ENCODE measurements at places on chromosomes 1 and 21.

DNA sequence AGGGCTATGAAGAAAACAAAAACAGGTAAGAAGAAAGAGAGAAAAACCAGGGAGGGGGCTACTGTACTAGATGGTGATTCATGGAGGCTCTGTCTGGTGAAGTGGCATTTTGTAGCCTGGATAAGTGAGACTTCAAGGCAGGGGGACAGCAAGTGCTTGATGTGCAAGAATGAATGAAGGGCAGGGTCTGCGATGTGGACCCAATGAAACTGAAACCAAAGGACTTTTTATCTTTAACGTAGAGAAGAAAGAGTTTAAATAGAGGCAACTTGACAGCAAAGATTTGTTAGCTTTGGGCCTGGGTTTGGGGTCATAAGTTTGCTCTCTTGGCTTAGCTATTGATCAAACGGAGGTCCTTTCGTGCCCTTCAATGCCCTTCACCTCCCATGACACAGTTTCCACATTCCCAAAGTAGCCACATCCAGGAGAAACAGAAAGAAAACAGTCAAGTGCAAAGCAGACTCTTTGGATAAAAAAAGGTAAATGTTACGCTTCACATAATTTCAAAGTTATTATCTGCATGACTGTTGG lies 291.0 kb downstream of the GRIK1 start:
- no peak for DNase-seq

GRCh38 chr1:167463080-167463479 lies 55.2 kb downstream of the CD247 start:
- no peak for DNase-seq

DNA sequence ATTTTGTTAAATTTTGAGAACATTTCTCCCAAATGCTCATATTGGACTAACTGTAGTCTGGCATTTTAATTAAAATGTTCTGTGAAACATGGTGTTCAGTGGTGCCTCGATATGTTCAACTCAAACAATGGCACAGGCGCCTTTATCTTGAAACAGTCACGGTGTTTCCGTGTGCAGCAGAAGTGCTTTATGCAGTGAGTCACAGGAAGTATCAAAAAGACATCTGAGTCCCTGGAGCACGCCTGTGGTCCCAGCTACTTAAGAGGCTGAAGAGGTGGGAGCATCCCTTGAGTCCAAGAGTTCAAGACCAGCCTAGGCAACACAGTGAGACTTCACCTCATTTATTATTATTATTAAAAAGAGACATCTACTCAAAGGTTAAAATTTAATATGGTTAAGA lies 52.2 kb downstream of the GREM2 start:
- no peak for DNase-seq

- DNase-seq = no peak
Observed at GRCh38 chr21:37700641-37701202, 215.5 kb downstream of the KCNJ6 start.

- no peak for DNase-seq
Observed at GRCh38 chr1:173572201-173572873, 30.5 kb downstream of the SLC9C2 start.

DNA sequence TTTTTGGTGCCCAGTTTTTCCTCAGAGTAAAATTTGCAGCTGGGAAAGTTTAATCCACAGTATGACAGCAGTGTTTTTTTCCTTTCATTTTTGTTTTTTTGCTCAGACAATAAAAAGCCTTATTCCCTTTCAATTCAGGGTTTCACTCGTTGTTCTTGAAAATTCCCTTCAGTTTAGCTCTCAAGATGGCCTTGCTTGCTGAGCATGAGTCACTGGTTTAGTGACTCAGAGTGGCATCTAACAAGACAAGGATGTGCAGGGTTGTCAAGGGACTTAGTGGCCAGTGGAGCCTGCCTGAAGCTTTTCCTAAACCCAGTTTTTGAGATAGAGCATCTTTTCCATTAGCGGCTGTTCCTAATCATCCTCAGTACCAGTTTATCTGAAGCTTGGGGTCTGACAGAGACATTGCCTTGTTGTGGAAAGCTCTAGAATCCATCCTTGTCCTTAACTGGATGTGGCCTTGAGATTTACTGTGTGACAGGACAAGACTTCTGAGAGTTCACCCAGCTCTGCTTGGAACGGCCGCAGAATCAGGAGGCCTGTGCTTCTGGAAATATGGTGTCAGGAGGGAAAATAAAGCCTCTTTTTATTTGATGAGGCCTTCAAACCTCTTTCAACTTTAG lies 48.4 kb upstream of the DNAJC6 start:
- DNase-seq = no peak

DNA sequence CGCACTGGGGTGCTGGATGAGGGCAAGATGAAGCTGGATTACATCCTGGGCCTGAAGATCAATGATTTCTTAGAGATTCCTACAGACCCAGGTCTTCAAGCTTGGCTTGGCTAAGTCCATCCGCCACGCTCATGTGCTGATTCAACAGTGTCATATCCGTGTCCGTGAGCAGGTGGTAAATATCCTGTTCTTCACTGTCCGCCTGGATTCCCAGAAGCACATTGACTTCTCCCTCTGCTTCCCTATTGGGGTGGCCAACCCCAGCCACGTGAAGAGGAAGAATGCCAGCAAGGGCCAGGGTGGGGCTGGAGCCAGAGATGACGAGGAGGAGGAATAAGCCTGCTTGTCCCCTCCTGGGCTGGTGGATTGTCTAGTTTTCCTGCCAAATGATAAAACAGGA lies 2.2 kb upstream of the CBR3 start:
- no peak for DNase-seq

DNA sequence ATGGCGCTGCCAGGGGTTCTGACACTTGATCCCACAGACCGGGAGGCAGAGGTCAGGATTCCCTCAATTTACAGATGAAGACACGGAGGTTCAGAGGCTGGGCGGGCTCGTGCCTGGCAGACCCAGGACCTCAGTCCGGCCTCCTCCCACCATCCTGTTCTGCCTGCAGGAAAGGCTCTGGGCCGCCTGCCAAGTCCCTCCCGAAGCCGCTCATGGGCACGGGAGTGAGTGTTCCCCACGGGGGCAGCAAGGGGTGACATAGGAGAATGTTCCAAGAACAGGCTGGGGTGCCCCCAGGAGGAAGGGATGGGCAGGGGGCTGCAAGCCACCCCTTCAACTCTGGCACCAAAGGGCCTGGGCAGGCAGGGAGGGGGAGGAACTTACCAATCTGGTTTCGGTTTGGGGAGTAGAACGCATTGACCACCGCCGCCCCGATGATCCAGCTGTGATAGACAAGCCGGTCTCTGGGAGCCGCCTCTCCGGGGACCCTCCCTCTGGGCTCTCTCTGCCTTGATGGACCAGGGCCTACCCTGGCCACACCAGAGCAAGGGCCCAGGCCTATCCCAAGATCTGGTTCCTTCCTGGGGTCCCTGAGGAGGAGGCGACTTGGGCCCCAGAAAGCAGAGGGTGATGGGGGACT lies 7.5 kb downstream of the PRXL2B start:
- no peak for DNase-seq

DNA sequence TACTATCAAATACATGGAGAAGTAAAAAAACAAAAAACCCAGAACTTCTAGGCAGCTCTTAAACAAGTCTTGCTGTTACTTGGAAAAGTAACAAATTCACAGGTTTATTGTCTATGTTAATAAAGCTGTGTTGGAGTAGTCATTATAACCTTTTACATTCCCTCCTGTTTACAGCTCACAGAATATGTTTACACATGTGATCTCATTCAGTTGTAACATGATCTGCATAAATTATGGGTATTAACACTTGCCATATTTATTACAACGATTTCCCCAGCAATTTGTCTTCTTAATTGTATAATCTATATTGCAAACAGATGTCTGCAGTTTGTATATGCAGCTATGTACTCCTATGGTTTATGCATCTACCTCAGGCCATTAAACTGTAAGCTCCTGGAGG lies 28.6 kb downstream of the ERG start:
- DNase-seq = no peak

DNA sequence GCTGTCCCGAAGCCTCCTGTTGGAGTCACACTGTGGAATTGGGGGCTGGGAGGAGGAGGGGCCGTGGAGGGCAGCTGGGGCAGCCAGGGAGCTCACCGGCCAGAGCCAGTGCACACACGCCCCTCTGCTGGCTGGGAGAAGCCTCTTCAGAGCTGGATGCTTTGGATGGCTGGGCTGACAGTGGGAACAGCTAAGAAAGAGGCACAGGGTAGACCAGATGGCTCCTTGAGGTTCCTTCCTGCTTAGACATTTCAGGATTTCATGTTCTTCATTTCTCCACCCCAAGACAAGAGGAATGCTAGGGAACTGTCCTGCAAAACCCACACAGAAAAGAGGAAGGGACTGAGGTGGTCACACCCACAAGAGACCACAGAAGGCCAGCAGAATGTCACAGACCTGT lies 254.8 kb upstream of the VAMP3 start:
- no peak for DNase-seq

- DNase-seq = no peak
Observed at GRCh38 chr1:75632350-75632949, 21.5 kb upstream of the SLC44A5 start.

DNA sequence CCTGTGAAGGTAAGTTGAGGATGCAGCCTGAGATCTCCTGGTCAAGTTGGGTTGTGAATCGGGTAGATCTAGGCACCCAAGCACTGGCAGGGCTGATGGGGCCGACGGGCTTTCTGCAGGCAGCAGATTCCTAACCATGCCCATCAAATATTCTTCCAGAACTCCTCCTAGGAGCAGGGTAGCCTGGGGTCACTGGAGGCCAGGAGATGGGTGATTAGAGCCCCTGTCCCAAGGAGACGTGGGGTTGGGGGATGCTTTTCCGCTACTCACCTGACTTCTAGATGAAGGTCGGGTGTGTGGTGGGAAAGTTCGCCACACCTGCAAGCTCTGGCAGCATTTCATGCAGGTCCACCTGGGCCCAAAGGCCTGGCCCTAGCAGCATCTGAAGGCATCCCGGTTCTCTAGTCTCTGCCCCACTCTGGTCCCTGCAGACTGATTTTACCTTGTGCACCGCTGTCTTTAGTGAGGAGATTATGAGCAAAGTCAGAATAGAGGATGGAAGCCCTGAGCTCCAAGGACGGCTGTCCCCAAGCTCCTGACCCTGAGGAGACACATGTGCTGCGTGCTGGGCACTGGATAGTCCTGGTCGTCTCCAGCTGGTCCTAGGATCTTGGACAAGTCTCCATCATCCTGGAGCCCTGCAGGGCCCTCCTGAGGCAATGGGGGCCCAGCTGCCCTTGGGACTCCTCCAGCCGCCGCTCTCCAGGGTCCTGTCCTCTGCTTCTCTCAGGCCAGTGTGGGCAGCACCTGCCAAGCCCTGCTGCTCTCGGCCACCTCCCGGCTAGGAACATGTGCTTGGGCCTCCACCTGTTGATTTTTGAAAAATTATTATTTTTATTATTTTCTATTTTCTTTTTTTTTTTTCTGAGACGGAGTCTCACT lies 21.8 kb upstream of the C2CD2 start:
- DNase-seq = no peak

DNA sequence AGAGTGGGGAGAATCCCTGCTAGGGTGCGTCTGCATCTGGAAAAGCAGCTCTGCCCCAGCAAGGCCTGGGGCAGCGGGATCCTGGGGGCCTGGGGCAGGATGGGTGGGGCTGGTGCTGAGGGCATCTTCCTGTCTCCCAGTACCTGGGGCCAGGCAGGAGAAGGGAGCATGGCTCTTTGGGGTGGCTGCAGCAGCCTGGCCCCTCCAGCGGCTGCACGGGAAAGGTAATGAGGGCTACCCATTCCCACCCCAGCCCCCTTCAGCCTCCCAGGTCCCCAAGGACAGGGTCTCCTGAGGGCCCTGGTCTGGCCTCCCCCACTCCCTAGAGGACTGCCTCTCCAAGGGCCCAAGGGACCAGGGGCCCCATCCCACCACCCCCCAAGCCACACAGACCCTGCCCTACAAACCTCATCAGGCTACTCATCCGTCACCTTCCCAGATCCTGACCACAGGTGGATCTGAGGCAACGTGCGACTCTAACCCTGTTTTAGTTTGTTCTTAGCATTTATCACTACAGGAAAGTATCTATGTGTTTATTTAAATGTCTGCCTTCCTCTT lies 910 bp upstream of the ANKRD65 start:
- no peak for DNase-seq

DNA sequence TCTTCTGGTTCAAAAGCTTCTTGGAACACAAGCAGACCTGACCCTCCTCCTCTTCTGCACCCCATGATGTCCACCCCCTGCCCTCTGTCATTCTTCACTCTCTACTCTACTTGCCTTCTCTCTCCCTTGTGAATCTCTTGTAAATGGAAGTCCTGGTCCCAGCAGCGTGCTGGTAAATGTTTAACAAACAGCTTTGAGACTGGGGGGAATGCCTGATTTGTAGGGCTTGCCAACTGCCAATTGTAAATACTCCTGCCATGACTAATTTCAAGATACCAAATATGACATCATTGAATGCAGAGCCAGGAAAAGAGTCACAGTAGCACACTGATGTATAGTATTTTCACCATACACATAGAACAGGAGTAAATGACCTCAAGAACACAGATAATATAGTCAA lies 40.9 kb upstream of the LRRN2 start:
- no peak for DNase-seq

GRCh38 chr1:2312515-2313301 lies 78.6 kb downstream of the MORN1 start:
- DNase-seq = no peak

DNA sequence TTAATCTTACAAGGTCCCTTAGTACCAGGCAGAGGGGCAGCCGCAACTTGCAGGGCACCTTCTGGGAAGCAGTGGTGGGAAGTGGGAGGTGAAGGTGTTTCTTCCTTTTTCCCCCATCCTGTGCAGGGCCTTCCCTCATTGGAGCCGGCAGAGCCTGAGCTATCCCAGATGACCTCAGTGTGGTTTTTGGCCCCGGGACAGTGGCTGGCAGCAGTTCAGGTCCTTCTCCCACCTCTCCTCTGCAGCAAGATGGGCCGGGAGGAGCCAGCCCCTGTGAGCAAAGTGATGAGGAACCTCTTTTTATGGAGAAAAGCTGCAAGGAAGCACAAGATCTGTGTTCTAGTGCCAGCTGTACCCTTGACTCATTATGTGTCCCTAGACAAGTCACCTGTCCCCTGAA lies 6.8 kb downstream of the PFKFB2 start:
- no peak for DNase-seq

DNA sequence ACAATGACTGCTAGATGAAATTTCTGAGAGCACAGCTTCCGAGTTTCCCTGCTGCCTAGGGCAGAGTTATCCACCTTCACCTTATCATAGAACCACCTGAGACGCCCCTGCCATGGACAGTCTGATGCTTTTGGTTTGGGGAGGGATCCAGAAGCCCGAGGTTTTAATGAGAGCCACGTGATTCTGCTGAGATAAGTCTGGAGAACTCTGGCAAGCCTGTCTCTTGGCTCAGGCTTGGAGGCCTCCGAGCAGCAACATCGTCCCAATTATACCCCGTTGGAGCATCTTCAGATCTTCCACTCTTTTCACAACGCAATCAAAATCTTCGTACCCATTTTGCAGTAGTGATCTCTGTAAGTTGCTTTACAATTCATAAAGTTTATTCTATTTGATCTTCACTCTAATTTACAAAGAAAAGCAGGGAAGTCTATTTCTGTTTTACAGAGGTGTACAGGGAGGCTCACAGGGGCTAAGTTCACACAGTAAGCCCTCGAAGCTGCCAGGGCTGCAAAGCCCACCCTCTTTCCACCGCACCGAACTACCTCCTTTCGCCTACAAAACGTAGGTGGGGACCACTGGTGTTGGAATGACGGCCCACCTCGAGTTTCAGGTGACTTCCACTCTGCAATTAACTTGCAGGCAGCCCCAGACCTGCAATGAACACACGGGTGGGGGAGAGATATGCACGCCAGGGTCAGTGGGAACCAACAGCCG lies 513 bp upstream of the HHAT start:
- no peak for DNase-seq

GRCh38 chr1:45375104-45376090 lies 35.2 kb upstream of the MUTYH start:
- no peak for DNase-seq

- DNase-seq = no peak
Observed at GRCh38 chr1:113991467-113991997, 12.3 kb downstream of the OLFML3 start.

Data from stimulated activated CD4-positive, alpha-beta T cell treated with anti-CD3 and anti-CD28 coated beads, Interleukin-1b, Interleukin-23, amount 100 ng/mL, for 1 hour (primary cell).